ENCODE measurements at places on chromosomes 6 and 20.

- DNase-seq: no peak
These were observed 31.4 kb downstream of the PTPN1 start for GRCh38 chr20:50541606-50542041.

- no peak for DNase-seq
These were observed 34.3 kb downstream of the CTNNBL1 start for GRCh38 chr20:37727957-37728634.

- DNase-seq: no peak
These were observed 163.2 kb upstream of the RNF217 start for GRCh38 chr6:124798942-124799496.

- DNase-seq: no peak
These were observed 1099.1 kb upstream of the ADGRB3 start for GRCh38 chr6:67535946-67536345.

GRCh38 chr6:56790414-56790813 lies 147.7 kb upstream of the DST start:
- no peak for DNase-seq

- DNase-seq: no peak
These were observed 44.2 kb downstream of the AKAP12 start for GRCh38 chr6:151284012-151284411.

GRCh38 chr6:121521164-121521555 lies 85.7 kb downstream of the GJA1 start:
- no peak for DNase-seq

DNA sequence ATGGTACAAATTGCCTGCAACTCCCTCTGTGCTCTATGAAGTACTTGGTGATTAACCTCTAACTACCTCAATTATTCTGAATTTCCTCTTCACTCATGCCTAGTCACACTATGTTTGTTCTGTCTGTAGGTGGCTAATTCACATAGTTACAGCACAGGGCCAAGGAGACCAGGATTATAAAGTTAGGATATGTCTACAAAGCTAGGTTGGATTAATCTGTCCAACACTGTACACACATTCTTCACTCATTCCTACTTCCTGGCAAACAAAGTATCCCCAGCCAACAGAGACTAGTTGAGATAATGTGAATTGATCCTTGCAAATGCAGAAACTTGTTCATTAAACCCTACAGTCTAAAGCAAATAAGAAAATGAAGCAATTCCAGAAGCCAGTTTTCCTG lies 269.8 kb downstream of the HACE1 start:
- no peak for DNase-seq

- DNase-seq: no peak
These were observed 224.7 kb upstream of the PLCB4 start for GRCh38 chr20:8844179-8844578.

DNA sequence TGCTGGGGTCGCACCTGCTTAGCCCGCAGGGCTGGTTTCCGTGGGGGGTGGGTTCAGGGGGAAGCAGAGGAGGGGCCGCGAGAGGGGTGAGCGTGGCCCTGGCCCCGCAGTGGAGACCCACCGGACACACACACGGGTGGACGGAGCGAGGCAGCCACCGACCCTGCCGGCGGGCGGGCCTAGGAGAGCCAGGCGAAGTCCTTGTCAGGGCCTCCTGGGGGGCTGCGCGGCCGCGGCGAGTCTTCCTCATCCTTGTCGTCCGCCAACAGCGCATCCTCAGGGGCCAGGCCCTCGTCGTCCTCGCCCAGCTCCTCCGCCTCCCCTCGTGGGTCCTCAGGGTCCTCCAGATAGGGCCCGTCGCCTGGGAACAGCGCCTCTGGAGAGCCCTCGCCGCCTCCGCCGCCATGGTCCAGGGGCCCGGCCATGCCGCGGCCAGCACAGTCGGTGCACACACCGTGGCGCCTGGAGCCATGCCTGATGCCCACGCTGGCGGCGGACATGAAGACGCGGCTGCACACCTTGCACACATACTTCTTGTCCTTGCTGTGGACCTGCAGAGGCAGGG lies 7.3 kb downstream of the SLC2A4RG start:
- no peak for DNase-seq

DNA sequence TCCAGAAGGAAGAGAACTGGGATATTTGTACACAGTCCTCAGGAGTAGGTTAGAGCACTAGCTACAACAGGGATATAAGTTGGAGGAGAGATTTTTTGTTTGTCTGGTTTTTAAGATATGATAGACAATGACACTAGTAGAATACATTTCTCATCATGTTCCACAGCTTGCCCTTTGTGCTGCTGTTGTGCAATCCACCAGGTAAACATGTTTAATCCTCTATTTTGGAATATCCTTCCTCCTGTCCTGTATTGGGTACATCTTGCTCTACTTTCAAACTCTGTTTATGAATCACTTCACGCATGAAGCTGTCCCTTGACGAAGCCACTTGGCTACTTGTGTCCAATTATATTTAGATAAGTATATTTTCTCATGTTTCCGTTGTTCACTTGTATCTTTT lies 153.6 kb upstream of the TENT5A start:
- no peak for DNase-seq

GRCh38 chr6:145715426-145715825 lies 19.9 kb downstream of the EPM2A start:
- DNase-seq: no peak

DNA sequence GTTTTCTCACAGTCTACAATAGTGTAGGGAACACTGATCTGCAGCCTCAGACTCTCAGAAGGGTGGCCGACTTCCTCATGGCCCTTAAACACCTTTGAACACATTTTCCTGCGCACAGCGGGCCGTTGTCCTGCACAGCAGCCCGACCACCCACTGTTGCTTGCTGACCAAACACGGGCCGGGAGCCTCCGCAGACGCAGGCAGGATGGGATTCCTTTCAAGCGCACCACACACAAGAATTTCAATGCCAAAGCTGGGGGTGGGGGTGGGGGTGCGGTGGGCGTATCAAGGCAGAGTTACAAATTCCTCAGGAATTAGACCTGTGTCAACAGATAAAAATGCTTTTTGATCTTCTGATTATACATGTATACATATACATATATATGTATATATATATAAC lies 74.5 kb downstream of the HUS1B start:
- DNase-seq: no peak

- no peak for DNase-seq
These were observed 9.0 kb downstream of the EXOC2 start for GRCh38 chr6:683742-684440.

- DNase-seq: no peak
These were observed 108.2 kb upstream of the SALL4 start for GRCh38 chr20:51910321-51911050.

GRCh38 chr20:32484225-32484957 lies 100.7 kb downstream of the NOL4L start:
- no peak for DNase-seq

GRCh38 chr6:142952614-142953013 lies 7.6 kb upstream of the HIVEP2 start:
- no peak for DNase-seq

GRCh38 chr6:73774311-73774774 lies 78.3 kb downstream of the CD109 start:
- DNase-seq: no peak

DNA sequence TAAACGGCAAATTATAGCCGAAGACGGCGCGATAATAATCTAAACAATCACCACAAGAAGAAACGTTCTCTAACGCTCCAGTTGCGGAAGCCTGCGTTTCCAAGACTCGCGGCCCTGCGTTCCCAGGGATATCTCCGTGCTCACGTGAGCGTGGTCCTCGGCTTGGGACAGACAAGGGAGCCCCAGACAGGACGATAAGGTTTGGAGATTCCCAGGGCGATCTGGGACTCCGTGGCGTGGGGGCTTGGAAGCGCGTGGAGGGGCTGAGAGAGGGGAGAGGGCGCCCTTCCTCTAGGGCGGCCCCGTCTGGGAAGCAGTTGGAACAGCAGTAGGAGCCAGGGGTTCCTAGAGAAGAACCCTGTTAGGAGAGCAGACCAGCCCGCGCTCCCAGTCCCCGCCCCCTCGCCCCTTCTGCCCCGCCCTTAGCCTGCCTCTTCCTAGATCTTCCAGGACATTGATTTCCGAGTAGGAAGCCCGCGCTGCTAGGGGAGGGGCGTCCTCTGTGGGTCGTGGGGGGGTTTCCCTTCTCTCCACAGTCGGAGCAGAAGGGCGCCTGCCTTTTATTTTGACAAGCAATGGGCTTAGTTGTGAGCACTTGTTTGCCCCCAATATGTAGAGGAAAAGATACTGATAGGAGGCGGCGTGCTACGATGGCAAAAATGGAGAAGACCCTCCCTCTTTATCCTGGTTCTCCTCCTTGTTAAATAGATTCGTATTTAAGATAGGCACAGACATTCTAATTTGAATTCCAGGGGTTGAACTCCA lies 10.6 kb downstream of the NRN1 start:
- DNase-seq: no peak

DNA sequence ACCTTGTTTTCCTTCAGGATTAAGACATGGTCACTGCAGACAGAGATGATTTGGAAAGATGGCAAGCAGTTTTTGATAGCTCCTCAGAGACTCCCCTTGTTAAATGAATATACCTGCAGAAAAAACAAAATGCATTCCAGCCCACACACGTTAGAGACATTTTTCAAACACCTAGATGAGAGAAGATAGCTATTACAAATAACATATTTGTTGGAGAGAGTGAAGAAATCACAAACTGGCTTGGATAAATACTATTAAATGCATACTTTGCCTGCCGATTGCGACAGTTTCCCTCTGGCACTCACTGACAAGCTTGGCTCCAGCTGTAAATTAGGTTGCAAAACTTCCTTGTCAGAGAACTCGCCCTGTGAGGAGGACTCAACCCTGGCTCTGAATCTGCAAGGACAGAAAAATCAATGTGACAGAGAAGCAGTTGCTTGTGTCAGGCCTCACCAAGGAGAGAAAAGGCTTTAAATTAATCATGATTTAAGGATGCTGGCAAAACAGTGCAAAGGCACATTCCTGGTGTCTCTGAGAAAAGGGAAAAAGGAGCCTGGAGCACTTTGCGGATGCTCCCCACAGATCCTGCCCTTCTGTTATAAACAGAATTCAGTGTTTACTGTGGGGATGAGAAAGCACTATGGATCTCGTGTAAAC lies 423.7 kb upstream of the MARCKS start:
- DNase-seq: no peak

GRCh38 chr20:17619351-17620093 lies 49.6 kb downstream of the DSTN start:
- DNase-seq: no peak

DNA sequence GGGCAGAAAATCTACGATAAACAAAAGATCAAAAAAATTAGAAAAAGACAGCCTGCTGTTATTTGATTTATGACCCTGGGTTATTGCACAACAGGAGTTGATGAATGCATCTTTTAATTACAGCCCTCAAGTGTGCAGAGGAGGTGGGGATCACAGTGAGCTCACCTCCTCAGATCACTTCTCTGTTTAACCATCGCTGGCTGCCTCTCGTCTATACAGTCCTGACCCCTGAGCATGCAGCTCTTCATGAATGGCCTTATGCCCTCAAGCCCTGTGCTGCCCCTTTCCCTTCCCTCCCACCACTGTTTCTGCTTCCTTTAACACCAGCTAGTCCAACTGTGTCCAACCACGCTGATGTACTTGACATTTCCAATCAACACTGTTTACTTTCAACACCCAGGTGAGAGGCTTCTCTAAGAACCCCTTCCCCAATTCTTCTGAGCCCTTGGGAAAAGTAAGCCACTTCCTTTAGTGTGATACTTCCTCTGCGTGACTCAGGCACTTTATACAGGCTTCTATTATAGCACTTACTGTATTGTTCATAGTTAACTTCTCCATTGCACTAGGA lies 60.6 kb upstream of the RIPOR2 start:
- no peak for DNase-seq

DNA sequence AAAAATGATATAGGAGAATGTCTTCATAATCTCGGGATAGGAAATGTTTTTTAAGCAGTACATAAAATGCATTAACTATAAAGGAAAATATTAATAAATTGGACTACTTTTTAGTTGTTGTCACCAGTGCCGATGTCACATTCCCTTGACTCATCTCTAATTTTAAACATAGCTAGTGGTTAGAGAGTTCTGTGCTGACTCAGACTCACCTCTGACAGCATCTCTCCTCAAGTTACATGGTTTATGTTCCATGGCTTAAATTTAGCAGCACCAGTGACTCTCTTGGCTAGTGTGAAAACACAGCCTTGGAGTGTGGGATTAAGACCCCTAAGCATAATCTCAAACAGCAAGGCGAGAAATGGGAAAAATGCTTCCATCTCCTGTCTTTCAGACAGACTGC lies 311.8 kb upstream of the MMS22L start:
- DNase-seq: no peak

- no peak for DNase-seq
These were observed 187.0 kb downstream of the PLCB1 start for GRCh38 chr20:8318965-8319625.

DNA sequence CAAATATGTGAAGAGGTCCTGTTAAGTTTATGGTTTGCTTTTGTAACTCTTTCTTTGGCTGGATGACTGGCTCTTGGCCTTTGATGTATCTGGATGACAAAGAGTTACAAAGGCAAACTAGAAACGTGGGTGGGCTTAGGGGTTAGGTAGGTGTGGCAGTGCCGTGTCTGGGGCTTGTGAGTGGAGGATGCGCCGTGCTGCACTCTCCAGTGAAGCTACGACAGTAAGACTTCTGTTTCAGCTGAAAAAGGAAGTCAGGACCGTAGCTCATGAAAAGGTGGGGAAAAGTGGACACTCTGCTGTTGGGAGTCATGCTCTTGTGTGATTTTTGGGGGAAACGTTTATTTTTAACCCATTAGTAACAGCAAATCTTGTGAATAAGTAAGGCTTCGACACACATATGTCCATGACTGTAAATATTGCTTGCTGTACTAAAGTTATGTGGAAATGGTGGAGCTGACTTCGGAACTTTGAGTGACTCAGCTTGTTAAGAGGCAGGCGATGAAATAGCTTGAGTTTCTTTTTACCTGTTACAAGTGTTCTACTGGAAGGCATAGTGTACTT lies 45.6 kb downstream of the DUSP22 start:
- DNase-seq: no peak

DNA sequence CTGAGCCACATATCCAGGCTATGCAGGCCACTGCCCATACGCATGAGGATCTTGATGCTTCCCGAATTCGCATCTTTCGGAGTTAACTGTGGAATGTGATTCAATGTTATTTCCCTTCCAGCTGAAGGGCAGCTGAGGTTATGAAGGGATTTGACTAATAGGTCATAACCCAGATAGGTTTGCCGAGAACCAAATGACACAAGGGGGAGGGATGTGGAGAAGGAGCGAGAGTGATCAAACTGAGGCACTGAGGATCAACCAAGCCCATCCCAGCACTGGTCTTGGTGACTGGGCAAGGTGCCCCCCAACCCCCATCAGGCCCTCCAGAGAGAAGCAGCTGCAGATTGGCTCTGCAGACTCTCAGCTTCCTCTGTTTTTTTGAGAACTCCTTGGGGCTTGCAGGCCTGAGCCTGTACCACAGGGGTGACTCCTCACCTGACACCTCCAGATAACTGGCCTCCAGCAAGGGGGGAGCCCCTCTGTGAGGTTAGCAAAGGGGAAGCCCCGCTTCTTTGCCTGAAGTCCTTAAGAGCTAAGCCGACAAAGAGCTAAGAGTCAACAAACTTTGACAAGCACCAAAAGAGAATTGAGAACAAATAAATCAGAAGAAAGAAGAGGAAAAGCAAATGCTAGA lies 185.9 kb downstream of the PDE7B start:
- DNase-seq: no peak

Measured in GM18507 (cell line).